NB4 (cell line): ENCODE measurements at places on chromosomes 12 and 14.

DNA sequence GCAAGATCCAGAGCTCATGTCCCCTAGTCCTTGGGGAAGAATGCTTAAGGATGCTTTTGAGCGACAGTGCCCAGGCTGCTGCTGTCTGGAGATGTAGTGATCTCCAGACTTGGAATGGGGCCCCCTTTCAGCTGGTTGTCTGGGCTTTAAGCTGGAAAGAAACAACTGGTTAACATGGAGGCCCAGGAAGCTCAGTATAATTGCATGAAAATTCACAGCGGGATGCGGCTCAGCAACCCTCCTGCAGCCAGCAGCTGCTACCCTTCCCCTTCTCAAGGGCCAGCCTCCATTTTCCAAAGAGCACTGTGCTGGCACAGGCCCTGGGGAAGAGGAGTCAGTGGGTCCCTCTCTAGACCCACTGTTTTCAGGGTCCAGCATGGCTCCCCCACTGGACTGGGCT lies 26.3 kb downstream of the RAB35 start:
- DNase-seq = no peak

DNA sequence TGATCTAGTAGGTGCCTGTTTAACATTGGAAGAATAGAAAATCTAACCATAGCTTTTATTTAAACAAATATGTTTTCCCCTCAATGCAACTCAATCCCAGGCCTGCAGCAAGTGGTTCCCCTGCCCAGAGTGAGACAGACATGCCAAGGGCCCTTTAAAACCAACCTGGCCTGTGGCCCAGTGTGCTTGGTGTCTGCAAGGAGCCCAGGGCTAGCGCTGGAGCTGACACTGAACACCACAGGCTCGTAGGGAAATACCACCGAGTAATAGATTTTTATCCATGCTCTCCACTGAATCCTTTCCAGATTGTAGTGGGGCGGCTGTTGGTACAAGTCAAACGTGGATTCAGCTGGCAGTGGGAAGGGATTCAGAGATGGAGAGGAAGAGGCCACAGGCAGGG lies 95.6 kb upstream of the NRXN3 start:
- no peak for DNase-seq

GRCh38 chr12:2095878-2096277 lies 43.1 kb downstream of the CACNA1C start:
- no peak for DNase-seq

DNA sequence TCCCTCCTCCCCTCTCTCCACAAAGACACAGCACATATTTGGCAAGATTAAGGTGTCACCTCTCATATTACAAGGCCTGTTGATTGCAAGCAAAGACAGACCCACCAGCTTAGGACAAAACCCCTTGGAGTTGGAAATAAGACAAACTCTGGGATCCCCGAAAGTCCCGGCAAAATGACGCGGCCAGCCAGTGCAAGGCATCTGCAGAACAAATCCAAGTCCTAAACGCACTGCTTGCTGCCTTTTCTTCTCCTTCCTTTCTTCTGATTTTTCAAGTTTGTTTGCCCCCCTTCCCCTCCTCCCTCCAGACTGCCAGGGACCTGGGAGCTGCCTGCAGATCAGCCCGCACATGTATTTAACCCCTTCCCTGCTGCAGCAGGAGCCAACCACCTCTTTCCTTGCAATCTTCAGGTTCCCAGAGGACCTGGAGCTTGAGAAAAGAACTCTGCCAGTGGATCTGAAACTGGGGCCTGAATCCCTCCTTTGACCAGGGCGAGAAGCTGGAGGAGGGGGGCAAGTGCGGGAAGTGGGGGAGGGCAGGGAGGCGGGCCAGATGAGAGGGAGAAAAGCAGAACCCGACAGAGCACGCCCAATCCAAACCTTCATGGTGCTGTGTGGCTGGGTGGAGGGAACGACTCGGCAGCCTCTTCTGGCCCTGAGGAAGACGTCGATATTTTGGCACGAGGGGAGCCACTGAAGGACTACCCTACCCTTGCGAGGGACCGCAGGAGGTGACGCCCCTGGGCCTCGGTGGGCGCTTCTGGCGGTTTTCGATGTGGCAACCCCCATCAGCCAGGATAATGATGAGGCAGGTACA lies 2.0 kb upstream of the NTF3 start:
- no peak for DNase-seq

DNA sequence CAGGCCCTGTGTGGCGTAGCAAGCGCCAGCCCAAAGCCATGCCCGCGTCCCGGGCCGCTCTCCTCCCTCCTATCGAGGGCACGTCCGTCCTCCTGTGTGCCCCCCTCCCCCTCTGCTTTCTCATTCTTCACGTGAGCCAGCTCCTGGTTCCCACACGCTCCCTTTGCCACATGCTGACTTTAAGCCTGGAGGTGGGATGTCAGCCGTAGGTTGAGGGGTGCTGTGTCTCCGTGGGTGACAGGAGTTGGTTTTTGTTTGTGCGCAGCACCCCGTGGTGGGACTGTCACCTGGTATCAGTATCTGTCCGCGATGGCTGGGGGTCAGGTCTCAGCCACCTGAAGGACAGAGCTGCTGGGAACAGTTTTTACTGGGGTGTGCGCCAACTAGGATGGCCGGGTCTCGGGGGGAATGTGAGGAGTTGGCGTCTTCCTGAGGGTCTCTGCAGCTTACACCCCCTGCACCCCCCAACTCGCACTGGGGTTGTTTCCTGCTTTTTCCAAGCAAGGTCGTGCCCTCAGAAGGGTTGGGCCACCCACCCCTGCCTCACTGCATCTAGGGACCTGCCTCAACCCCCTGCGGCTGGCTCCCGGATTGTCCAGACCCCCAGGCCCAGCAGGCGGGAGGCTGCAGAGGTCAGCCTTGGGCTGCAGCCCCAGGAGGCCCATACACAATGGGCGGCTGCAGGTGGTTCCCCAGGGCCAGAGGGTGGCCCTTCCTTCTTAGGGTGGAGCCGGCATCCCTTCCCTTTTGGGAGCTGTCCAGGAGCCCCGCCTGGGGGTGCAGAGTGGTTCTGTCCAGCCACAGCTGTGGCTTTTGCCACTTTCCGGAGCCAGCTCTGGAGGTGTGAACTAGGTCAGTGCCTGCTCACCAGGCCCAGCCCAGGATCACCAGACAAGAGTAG lies 7.3 kb downstream of the ULK1 start:
- DNase-seq = no peak

GRCh38 chr14:73221945-73222344 lies 15.4 kb upstream of the PAPLN start:
- DNase-seq = no peak

DNA sequence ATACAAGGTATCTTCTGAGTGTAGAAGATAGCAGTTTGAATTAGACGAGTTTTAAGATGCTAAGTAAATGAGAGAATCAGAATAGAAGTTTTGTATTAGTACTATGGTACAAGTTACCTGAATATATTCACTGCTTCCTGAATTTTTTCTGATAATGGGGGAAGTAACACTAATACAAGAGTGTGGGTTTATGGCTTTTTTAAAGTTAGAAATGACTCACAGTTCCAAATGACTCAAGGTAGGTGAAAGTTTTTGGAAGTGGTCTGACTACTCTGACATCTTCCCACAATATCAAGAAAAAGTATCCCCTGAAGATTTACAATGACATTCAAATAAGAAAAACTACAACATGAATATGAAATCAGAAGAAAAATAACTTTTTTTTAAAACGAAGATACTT lies 123.7 kb upstream of the GARIN6 start:
- DNase-seq = no peak

DNA sequence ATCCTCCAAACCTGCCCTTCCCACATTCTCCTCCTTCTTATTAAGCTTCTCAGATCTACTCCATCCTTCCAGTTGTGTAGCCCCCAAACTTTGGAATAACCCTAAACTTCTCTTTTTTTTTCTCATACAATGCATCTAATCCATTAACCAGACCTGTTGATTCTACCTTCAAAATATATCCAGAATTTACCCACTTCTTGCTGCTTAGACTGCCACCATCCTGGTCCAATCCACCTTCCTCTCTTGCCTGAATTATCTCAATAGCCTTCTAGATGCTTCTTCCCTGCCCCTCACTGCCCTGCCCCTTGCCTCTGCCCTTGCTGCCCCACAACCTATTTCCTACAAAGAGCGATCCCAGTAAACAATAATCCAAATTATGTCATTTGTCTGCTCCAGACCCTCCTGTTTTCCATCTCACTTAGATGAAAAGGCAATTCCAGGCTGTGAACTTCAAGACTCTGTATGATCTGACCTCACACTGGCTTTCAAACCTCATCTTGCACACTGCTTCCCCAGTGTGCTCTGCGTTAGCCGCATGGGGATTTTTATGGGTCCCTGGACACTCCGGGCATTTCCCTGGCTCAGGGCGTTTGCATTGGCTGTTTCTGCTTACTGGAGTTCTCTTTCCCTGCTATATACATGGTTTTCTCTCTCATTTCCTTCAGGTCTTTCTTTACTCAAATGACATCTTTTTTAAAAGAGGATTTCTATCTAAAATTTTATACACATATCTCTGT lies 42.6 kb upstream of the HIF1A start:
- DNase-seq = peak; percentile 82

DNA sequence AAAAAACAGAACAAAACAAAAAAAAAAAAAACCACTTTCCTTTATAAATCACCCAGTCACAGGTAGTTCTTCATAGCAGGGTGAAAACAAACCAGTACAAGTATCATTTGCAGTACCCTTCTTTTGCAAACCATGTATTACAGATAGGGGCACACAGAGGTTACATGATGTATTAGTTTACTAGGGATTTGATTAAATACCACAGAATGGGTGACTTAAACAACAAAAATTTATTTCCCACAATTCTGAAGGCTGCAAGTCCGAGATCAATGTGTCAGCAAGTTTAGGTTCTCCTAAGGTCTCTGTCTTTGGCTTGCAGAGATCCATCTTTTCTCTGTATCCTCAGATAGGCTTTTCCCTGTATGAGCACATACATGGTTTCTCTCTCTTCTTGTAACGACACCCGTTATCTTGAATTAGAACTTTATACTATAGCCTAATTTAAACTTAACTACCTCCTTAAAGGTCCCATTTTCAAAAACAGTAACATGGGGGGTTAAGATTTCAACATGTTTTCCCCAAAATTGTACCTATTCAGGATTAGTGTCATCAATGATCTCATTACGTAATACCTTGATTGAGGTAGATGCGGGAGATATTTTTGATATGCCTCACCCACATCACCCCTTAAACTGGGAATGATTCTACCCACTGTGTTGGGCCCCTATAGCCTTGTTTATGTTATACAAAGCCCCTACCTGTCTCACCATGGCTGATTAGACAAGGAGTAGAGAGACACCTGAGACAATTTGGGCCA lies 3.5 kb upstream of the CEP128 start:
- no peak for DNase-seq
